Effector CD8-positive, alpha-beta T cell (primary cell): ENCODE measurements at places on chromosomes 16 and 17.

GRCh38 chr17:44351961-44352827 is 7.1 kb downstream of the GRN start:
- DNase-seq, result no peak

- no peak for DNase-seq
These were observed 27.5 kb downstream of the TOM1L2 start for GRCh38 chr17:17944743-17945142.

GRCh38 chr16:5560084-5560483 is 462.5 kb upstream of the EEF2KMT start:
- DNase-seq, result no peak

- DNase-seq, result no peak
These were observed 23.5 kb downstream of the TNRC6A start for GRCh38 chr16:24753000-24753399.

- no peak for DNase-seq
These were observed 55.0 kb downstream of the SALL1 start for GRCh38 chr16:51095890-51096626.

DNA sequence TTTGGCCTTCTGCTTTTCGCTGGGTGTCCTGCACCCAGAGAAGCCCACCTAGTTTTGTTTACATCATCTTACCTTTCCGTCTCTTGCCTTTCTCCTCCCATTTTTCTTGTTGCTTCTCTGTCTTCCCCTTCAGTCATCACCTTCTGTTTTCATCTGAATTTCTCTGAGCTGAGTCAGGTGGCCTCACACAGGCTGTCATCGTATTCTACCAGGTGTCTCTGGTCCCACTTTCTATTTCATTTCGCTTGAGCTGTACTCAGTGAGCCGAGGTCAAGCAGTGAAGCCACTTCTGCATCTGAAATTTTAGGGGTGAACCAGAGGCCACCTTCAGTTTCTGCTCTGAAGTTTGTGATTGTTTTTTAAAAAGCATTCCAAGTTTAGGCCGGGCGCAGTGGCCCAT is 9.7 kb downstream of the CRAMP1 start:
- DNase-seq, result no peak

DNA sequence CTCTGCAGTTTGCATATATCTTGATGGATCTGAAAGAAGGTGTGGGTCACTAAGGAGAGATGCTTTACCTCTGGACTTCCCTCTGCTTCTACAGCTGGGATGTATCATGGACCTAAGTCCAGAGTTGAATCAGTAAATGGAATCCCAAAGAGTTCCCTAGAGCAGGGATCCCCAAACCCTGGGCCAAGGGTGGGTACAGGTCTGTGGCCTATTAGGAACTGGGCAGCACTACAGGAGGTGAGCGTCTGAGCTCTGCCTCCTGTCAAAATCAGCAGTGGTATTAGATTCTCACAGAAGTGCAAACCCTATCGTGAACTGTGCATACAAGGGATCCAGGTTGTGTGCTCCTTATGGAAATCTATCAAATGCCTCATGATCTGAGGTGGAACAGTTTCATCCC is 39.3 kb downstream of the NKD1 start:
- DNase-seq, result no peak

DNA sequence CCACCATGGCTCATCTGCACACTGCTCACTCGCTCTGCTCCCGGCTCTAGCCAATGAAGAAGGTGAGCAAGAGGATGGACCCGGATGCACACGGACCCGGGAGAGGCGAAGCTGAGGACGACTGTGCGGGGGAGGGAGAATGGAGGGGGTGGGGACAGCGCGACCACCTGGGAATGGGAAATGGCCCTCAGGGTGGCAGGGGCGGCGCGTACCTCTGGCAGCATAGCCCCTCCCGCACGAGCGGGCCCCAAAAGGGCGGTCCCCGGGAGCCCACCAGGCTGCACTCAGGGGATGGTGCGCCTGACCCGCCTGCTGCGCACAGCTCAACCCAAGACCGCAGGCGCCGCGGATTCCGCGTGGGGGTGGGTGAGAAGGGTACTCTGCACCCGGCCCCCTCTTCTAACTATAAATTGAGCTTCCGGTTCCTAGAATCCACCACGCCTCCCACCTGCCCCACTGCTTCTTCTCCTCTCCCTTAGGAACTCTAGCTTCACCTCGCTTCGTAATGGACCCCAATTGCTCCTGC is 6.1 kb downstream of the MT1H start:
- DNase-seq, result peak; percentile 36

DNA sequence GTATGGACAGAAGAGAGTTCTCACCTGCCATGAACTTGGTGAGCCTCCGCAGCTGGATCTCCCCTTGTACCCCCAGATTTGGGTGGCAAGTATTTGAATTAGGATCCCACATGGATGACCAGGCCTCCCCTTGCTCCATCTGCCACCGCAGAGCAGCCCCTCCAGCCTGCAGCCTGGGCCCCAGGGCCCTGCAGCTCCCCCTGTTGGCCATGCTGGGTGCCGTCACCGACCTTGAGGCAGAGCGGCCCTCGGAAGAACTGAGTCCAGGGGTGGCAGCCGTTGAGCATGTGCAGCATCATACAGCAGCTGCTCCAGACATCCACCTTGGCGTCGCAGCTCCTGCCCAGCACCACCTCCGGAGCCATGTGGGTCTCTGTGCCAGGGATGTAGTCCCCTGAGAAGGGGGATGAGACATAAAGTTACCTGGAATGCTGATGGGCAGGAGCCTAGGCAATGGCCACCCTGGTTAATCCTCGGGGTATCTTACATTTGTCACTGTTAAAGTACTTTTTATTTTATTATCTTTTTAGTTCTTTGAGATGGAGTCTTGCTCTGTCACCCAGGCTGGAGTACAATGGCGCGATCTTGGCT is 9.0 kb upstream of the SPATA32 start:
- peak; percentile 40 for DNase-seq

DNA sequence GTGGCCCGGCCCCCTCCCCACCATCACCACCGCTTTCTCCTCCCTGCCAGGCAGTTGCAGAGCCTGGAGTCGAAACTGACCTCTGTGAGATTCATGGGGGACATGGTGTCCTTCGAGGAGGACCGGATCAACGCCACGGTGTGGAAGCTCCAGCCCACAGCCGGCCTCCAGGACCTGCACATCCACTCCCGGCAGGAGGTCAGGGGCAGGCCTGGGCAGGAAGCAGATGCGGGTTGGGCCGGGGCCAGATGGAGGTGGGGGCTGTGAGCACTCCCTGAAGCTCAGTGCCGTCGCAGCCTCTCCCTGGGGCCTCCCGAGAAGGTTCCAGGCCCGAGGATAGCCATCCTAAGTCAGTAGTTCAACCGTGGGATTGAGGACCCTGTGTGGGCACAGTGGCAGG is 14.2 kb upstream of the ADGRG3 start:
- DNase-seq, result no peak

- no peak for DNase-seq
These were observed 28.1 kb downstream of the WSCD1 start for GRCh38 chr17:6098050-6098822.

GRCh38 chr17:60846175-60846574 is 168.5 kb downstream of the BCAS3 start:
- no peak for DNase-seq

DNA sequence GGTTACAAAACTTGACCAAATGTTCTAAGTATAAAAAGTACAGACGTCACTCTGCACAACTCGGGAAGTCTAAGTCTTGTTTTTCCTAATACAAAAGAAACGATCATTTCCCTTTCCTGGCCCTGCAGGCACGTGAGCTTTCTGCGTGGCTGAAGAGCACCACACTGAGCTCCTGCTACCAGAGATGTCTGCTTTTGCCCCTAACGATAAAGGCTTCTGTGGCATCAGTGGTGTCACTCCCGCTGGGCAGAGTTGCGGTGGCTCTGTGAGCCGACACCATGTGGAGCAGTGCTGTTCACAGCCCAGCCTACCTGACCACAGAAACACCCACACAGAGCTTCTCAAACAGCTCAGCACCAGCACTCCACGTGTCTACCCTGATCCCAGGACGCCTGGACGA is 20.5 kb downstream of the EMC8 start:
- no peak for DNase-seq

GRCh38 chr16:49834531-49835151 is 21.3 kb downstream of the ZNF423 start:
- no peak for DNase-seq

GRCh38 chr16:4358831-4359561 is 7.9 kb upstream of the PAM16 start:
- DNase-seq, result peak; percentile 67

DNA sequence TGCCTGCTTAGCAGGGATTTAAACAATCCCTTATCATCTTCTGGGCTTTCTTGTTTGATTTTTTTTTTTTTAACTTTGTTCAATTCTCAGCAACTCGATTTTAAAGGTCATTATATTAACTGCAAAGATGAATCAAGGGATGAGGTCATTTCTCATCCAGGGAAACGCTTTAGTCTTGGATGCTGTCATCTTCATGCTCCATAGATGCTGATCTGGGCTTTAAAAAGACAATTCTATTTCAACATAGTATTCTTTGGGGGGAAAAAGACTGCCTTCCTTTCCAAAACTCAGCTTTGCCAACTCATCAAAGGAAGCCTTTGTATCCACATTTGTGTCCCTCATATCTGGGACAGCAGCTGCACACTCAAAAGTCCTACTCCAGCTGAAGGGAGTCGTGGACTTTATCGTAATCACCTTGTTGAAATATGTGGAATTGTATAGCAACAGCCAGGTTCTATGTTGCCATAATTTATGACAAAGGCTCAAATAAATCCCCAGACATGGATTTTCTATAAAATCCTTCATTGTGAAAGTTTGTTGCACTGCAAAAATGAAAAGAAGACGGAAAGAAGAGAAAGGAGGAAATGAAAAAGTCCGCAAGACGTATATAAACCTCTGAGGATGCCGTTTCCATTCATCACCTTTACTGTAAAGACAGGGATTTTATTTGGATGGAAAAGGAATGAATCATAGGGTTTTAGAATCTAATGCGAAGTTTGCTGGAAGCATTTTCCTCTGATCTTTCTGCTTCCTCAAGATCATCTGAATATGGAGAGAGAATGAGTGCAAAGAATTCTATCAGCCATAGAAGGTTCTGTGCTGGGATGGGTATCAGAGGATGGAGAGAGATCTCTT is 48.6 kb upstream of the XYLT1 start:
- DNase-seq, result no peak

GRCh38 chr17:38534498-38534885 is 71.3 kb downstream of the SRCIN1 start:
- DNase-seq, result no peak

- DNase-seq, result peak; percentile 68
These were observed 4.4 kb upstream of the HIC1 start for GRCh38 chr17:2050300-2051060.

- no peak for DNase-seq
These were observed 54.7 kb downstream of the SLC6A2 start for GRCh38 chr16:55710466-55710865.

GRCh38 chr17:43662413-43663141 is 855 bp upstream of the MEOX1 start:
- no peak for DNase-seq

GRCh38 chr17:10844621-10845387 is 6.9 kb upstream of the PIRT start:
- peak; percentile 55 for DNase-seq

DNA sequence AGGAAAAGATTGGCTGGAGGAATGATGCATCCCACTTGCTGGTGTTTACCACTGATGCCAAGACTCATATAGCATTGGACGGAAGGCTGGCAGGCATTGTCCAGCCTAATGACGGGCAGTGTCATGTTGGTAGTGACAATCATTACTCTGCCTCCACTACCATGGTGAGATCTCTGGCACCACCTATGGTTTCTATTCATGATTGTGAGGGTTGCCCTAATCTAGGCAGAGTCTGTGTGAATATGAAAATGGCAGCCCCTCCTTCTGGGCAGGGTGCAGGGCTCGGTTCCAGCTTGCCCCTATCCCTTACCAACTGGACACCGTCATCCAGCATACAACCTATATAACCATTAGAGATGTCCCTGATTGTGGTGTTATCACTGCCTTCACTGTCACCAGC is 33.4 kb downstream of the ITGB3 start:
- DNase-seq, result no peak

DNA sequence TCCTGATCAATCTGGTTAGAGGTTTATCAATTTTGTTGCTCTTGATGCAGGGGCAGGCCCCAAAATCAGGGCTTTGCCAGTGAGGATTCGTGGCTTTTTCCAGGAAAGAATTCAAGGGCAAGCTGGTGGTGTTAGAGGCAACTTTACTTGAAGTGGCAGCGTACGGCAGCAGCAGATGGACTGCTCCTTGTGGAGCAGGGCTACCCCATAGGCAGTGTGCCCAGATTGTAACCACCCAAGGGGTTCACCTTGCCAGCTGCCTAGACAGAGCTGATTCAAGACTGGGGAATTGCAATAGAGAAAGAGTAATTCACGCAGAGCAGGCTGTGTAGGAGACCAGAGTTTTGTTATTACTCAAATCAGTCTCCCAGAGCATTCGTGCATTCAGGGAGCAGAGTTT is 16.7 kb downstream of the DRC7 start:
- DNase-seq, result no peak

GRCh38 chr17:29138971-29139691 is 41.1 kb downstream of the MYO18A start:
- no peak for DNase-seq

DNA sequence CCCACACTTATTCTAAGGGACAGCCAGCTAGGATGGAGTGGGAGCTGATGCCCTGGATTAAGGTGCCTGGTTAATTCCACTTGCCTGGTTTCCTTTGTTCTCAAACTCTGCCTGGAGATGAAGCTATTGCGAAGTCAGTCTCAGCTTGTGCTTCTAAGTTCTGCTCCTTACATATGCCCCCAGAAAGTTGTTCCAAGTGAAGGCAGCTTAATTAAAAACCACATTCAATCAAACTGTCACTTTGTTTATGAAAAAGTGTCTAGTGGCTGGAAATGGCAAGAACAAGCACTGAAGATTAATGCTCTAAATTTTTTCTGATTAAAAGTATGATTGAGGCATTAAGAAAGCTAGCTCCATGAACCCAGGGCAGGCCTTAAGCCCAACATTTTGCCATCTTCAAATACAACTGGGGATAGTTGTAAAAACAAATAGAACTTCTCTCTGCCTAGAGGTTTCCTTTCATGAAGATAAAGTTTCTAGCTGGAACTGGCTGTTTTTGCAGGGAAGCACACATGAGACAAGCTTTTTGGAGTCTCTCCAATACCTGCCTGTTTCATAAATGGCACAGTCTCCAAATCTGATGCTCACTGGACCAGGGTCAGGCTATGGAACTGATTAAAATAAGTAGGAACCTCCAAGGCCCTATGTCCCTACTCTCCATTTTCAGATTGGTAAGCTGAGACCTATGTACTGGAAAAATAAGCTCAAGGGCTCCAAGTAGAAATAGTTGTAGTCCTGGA is 100.9 kb downstream of the GRIN2A start:
- no peak for DNase-seq

DNA sequence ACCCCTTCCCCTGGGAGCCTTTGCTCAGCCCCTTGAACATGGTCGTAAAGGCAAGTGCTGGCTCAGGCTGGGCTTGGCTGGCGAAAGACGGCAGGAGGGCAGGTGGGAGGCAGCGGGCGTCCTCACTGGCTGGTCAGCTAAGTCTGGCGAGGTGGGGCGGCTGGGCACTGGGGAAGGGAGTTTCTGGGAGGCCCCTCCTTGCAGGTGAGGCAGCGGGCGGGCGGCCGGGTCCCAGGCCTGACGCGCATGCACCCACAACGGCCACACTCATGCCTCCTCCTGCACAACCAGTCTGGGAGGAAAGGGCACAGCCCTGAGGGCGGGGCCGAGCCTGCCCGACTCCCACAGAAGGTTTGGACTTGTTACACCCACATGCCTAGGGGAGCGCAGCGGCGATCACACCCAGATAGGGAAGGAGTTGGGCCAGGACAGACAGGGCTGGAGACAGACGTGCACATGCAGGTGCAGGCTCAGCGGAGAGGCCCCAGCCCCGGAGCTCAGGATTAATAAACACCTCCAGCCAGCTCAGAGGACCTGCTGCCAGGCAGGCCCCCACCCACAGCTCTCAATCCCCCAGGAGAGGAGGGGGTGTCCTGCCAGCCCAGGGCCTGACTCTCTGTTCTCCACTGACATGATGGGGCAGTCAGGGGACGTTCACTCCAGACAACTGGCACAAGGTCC is at the start of gene EVPL:
EVPL (minus strand) TSS at position 148 of the 681 bp plus-strand sequence; CDS start at position 40, 108 bp downstream.
- no peak for DNase-seq
